Stimulated activated CD8-positive, alpha-beta memory T cell treated with anti-CD3 and anti-CD28 coated beads, Interleukin-4, amount 100 ng/mL, for 4 hours (primary cell): ENCODE measurements at places on chromosomes 6 and 20.

- DNase-seq, result no peak
Observed at GRCh38 chr6:71197267-71197666, 91.3 kb upstream of the OGFRL1 start.

DNA sequence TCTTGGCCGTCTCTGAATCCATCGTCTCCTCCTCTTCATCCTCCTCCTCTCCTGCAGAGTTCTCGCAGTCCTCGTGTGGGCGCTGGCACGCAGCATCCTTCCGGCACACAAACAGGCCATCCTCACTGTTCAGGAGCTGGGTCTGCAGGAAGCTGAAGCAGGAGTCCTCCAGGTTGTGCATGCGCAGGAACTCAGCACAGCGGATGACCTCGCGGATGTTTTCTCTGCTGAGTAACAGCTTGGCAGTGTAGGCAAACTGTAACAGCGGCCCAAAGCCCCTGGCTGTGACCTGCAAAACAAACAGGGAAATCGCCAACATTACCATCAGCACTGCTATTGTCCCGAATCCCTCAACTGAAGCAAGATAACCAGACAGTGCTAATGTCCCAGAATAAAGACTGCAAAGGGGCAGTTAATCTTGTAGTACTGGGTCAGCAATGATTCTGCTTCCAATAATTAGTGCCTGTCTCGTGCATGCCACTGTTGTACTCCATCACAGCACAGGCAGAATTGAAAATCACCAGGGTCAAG lies 57.4 kb downstream of the GJA10 start:
- DNase-seq, result no peak

DNA sequence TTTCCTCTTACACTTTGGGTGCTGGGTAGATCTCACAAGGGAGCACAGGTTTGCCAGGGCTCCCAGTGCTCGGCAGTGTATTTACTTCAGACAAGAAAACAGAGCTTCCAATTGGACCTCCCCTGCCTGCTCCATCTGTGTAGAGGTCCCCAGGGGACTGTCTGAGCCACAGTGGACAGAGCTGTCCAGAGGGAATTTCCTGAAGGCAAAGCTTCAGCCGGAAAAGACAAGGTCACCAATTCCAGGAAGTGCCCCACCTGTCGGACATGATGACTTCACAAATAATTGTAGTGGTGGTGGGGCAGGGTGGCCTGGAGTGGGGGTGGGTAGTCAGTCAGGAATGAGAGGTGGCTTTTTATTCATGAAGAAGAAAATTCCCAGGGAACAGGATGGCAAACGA lies 18.6 kb downstream of the ADGRF5 start:
- no peak for DNase-seq

- no peak for DNase-seq
Observed at GRCh38 chr20:47791084-47791599, 5.9 kb upstream of the SULF2 start.

DNA sequence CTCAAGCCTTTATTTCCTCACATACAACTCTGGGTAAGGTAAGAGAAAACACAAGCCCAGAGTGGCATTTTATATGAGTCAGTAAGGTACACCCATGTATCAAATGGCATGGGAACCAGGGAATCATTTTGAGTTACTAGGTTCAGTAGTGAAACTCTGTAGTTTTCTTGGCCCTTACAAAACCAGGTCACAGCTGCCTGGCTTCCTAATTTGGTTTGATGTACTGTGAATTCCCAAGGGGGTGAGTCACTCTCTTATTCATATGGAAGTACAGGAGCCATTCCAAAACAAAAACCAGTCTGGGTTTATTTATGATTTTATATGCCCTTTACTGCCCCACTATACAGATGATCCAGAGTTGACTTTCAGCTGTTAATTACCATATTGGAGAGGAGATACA lies 70.7 kb downstream of the PDE7B start:
- no peak for DNase-seq

DNA sequence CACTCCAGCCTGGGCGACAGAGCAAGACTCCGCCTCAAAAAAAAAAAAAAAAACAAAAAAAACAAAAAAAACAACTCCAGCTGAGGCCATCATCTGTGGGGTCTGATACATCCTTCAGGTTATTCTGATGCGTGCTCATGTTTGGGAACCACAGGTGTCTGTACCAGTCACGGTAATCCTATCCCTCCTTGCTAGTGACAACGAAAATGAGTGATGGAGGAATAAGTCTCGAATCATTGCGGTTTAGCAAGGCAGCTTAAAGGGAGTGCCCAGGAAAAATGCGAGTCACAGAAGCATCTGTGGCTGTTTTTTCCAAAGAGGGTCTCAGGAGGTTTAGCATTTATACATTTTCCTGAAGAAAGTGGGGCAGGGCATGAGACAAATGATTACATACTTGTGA lies 48.8 kb downstream of the MCUR1 start:
- DNase-seq, result no peak

DNA sequence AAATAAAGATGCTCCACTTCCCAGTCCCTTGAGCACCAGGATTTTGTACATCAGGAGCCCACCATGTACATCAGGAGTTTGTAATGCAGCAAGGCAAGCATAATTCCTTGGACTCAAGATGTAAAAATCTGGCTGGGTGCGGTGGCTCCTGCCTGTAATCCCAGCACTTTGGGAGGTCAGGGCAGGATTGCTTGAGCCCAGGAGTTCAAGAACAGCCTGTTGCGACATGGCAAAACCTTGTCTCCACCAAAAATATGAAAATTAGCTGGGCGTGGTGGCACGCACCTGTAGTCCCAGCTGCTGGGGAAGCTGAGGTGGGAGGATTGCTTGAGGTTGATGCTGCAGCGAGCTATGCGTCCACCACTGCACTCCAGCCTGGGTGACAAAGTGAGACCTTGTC lies 16.1 kb upstream of the MAP1LC3A start:
- no peak for DNase-seq

DNA sequence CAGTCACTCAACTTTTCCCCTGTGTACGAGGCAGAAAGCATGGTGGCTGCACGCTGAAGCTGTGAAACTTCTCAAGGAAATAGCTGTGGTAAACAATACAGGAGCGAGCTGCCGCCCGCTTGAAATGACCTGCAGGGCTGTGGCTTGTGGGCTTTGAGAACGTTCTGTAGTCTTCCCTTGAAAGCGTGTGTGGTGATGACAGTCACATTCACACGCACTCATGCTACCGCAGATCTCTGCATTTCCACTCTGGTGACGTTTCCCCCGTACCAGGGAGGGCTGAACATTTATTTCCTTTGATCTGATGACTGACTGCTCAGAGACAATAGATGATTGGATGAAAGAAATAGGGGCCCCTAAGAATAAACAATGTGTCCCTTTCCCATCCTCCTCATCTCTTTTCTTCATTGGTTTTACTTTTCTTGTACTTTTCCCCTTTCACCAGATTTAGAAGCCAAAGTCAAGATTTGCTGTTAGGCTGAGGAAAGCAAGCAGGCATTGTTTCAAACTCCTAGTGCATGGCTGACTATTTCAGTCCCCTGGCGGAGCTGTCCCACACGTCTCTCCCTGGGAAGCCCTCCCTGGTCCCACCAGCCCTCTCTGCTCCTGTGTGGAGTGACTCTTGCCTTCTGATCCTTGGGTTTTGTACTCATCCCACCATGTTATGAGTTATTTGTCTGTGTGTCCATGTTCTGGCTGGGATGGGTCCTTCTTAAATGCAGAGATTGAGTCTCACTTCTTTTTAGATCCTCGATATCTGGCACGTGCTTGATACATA lies 3.9 kb downstream of the SYTL3 start:
- peak; percentile 77 for DNase-seq

DNA sequence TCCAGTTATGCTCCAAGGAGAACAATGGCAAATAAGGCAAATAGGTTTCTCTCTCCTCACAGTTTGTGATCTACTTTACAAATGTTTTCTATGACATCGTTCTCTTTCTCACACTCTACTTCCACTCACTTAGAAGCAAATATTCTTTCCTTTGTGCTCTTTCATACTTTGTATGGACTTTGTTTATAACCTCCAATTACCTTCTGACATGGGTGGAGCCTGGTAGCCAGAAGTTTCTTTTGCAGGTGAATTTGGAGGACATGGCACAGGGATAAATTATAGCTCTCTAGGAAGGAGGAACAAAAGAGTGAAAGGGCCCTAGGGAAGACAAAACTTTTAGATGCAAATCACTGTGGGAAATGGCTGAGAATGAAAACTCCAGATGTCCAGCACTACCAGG lies 69.3 kb downstream of the OPN5 start:
- no peak for DNase-seq

- no peak for DNase-seq
Observed at GRCh38 chr6:169729961-169730360, 5.7 kb upstream of the PHF10 start.

DNA sequence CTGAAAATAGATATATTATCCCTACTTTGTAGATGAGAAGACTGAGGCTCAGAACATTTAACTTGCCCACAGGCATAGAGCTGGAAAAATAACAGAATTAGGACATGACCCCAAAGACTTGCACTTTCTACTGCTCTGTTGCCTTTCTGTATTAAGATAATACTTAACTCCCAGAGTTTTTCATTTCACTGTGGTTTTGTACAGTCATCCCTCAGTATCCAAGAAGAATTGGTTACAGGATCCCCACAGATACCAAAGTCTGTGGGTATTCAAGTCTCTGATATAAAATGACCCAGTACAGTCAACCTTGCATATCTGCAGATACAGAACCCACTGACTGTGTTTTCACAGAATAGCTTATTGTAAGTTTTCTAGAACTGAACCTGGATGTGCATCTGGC lies 16.8 kb downstream of the MRS2 start:
- DNase-seq, result no peak

DNA sequence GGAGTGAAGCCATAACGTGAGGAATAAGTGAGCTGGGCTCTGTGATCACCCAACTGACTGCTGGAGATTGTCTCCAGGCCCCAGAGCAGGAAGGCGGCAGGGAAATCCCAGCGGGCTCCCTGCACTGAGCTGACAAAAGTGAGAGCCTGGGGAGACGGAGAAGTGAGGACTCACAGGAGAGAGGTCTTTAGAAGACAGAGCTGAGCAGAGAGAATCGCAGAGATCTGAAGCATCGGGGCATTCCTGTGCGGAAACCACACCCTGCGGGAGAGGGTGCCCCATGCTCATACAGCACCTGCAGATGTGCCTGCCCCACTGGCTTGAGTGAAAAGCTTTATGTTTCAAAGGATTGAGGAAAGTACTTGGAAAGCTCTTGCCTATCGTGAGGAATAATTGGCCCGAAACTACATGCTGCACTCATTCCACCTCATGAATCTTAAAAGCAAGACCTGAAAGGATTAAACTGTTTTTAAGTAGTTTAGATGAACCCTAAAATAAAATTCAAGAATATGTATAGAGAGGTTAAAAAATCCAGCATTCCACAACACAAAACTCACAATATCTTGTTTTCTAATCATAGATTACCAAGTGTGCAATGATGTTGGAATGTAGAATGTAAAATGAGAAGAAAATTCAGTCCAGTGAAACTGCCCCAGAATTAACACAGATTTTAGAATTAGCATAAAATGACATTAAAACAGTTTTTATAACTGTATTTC lies 17.7 kb upstream of the THBS2 start:
- no peak for DNase-seq

DNA sequence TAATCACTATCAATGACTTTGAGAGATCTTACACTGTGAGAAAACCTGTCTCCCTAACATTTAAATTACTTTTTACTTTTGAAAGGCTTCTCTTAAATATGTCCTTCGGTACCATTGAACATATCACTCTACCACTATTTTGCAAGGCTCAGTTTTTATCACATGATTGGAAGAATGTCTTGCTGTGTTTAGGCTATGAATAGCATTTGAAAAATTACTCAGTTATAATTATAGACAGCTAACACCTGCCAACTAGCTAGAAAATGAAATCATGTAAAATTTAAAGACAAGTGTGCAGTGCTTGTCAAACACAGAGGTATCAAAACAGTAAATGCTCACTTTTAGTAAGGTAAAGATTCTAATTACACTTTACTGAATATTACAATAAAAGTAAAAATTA lies 11.0 kb downstream of the SESN1 start:
- no peak for DNase-seq

- no peak for DNase-seq
Observed at GRCh38 chr20:62533591-62534495, 58.0 kb upstream of the GATA5 start.

GRCh38 chr6:148445116-148445515 lies 102.5 kb downstream of the SASH1 start:
- DNase-seq, result no peak

GRCh38 chr20:52747845-52748284 lies 224.3 kb upstream of the TSHZ2 start:
- DNase-seq, result no peak

- no peak for DNase-seq
Observed at GRCh38 chr6:138592749-138593123, 93.4 kb upstream of the NHSL1 start.

GRCh38 chr6:133171989-133172604 lies 69.1 kb upstream of the EYA4 start:
- DNase-seq, result no peak

- no peak for DNase-seq
Observed at GRCh38 chr6:12572896-12573827, 143.4 kb upstream of the PHACTR1 start.

DNA sequence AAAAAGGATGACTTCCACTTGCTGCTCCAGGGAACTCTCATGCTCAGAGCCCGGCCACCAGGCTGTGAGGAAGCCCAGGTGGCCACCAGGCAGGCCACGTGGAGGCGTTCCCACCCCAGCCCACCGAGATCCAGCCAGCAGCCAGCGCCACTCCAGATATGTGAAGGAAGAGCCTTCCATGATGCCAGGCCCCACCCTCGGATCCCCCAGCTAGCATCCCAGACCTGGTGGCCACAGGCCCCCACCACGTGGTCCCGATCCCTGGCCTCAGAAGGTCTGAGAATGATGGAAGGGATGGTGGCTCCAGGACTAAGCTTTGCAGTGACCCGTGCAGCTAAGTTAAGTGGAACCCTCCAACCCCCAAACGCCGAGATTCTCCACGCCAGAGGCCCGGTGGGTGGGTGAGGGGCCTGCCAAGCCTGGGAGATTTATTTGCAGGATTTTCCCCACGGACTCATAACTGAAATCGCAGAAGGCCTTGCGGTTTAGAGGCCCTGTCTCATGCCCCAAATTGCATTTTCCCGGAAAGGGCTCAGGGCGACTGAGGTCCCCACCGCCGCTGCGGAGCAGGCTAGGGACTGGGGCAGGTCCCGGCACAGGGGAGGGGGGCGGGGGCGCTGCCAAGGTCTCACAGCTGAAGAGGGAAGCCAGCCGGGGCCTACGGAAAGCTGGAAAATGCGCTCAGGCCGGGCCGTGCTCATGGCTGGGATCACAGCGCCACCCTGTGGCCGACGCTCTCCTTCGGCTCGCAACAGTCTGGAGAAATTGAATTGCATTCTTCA lies 31.1 kb upstream of the CST7 start:
- DNase-seq, result no peak

GRCh38 chr6:52612336-52613054 lies 35.6 kb upstream of the TRAM2 start:
- no peak for DNase-seq

- DNase-seq, result no peak
Observed at GRCh38 chr6:20105838-20106237, 106.4 kb downstream of the MBOAT1 start.

GRCh38 chr6:57278570-57278969 lies 38.9 kb upstream of the PRIM2 start:
- DNase-seq, result no peak
